ENCODE measurements at places on chromosomes 1 and 21.

DNA sequence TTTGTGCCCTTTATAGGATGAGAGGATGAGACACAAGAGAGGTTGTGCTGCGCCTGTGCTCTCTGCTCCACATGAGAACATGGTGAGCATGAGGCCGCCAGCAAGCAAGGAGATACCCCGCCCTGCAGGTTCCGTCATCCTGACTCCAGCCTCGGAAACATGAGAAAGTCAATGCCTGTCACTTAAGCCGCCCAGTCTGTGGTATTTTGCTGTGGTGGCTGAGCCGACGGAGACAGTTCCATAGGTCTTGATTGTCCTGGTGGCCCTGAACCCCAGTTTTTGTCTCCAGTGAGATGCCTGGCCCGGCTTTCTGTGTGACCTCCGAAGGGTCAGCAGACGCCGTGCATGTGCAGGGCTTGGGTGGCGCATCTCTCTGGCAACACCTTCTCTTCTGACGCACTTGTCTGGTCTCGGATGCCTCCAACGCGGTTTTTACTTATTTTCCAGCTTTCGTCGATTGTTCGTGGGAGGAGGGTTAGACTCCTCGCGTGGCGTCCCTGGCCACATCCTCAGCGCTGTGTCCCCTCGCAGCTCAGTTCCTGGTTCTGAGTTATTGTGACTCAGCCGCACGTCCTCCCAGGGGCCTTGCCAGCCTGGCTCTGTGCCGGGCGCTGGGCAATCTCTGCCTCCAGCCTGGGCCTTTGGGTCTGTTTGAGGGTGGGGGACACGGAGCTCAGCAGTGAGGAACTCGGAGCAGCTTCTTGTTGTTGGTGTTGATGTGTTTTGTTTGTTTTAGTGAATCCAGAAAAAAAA is 70.0 kb downstream of the FAAP20 start:
- DNase-seq: no peak

- DNase-seq: no peak
Observed at GRCh38 chr1:211309617-211310016, 17.0 kb upstream of the TRAF5 start.

DNA sequence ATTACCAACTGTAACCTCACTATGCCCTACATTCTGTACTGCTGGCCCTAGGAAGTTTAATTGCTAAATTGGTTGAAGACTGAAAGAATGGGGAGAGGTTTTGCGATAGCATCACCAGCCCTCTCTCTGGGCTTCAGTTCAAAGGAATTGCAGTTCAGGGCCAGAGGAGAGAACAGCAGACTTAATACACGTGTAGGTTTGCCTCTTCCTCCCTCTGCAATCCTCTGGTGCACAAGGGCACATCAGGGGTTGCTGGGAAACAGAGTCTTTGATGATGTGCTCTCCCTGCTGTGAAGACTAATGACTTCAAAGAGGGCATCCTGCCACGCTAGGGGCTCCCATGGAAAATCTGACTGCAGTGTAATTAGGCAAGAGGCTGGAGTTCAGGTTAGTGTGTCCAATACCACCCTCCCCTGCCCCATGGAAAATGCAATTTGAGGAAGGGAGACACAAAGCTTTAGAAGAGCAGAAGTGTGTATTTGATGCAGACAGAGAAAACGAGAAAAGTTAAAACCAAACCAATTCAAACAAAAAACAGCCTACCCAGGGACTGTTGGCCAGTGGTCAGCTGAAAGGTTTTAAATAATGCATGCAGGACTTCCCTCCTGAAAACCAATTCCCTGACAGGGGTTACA is 167.9 kb downstream of the ASTN1 start:
- DNase-seq: no peak

DNA sequence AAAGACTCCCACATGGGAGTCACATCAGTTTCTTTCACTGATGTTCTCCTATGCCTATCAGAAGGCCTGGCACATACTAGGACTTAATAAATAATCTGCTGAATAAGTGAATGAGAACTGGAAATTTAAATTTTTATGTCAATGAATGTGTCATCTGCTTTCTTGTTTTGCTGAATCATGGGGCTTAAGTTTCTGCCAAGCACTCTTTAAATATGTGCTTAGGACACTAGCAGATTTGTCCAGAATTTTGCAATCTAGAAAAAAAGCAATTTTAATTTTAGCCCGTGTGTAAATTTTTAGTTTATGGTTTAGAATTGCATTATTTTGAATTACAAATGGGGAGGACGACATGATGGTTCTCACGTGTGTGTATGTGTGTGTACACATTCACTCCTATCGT is 803.1 kb downstream of the USP25 start:
- no peak for DNase-seq

GRCh38 chr1:204069887-204070286 is 3.0 kb upstream of the SOX13 start:
- no peak for DNase-seq

GRCh38 chr1:237759377-237759776 is 131.3 kb downstream of the ZP4 start:
- DNase-seq: no peak

DNA sequence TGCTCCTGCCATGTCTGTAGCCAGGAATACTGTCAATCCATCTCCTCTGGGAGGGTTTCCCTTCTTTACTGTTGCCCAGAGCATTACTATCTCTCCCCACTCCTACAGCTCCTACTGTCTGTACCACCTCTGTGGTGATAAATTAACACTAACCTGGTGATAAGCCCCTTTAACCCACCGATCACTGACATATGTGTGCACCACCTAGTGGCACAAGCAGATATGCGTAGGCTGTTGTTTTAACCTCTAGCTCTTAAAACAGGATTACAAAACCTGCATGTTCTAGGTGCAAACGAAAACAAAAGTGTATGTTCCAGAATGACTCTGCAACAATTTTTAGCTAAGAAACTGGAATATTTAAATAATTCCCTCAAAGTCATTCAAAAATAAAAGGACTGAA is 93.9 kb upstream of the BEND5 start:
- DNase-seq: no peak

- DNase-seq: no peak
Observed at GRCh38 chr1:74463333-74463988, 49.0 kb downstream of the LRRC53 start.

- DNase-seq: no peak
Observed at GRCh38 chr1:206866062-206866461, 639 bp downstream of the IL20 start.

DNA sequence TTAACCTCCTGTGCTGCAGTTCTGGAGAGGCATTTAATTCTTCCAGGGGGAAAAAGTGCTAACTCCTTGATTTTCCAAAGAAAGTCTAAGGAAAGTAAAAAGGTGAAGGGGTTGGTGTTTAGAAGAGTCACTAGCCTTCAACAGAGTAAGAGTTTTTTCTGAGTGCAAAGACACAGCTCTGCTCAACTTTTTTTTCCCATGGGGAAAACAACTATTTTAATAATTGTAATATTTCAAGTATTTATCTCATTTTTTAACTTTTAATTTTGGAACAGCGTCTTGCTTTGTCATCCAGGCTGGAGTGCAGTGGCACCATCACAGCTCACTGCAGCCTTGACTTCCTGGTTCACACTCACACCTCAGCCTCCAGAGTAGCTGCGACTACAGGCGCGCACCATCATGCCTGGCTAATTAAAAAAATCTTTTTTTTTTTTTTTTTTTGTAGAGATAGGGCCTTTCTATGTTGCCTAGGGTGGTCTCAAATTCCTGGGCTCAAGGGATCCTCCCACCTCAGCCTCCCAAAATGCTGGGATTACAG is 202.6 kb downstream of the APP start:
- DNase-seq: no peak

- DNase-seq: no peak
Observed at GRCh38 chr1:31759298-31760023, 4.7 kb downstream of the ADGRB2 start.

DNA sequence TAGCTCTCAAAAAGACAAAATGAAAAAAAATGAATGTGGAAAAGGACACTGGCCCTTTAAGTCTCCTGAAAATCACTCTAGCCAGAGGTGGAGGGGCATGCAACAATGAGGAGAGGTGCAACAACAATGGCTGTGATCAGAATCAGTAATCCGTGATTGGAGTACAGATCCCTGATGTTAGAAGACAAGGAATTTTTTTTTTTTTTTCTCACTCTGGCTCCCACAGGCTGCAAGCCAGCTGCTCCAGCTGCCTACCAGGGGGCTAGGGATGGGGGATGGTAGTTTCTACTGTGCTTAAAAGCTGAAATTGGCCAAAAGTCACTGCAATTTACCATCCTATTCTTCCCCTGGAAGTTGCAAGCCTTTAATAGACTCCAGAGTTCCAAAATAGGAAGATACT is 54.5 kb downstream of the STYXL2 start:
- no peak for DNase-seq

DNA sequence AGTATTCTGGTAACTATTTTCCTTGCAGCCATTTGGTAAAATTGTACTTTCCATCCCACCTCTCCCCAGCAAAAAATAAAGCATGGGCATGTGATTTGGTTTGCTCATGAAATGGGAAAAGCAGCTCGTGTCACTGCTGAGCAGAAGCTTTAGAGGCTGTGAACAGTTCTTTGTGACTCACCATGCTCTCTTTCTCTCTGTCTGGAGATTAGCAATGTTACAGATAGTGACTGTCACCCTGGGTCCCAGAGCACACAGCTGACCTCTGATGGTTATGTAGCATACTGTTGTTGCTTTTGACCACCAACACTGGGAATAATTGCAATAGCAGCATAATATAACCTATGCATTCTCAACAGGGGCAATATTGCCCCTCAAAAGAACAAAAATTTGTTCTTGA is 70.6 kb downstream of the RGS2 start:
- no peak for DNase-seq

DNA sequence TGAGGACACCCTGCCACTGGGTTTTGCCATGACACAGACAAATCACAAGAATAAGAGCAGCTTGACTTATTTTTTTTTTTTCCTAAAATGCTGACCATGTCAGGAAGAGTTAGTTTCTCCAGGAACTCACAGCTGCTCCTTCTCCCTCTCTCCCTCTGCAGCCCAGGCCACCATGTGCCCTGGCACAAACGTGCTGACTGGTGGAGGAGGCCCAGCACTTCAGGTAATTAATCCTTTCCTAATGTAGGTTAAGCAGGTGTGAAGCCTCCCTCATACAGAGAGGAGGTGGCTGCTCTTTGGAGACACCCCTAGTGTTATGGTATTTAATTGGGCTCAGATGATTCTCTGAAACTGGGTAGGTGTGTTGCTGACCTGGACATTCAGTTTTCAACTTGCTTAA is 129.8 kb upstream of the USH2A start:
- DNase-seq: no peak

- no peak for DNase-seq
Observed at GRCh38 chr1:172935062-172935592, 115.6 kb downstream of the TNFSF18 start.

GRCh38 chr1:157112186-157112867 is 12.7 kb upstream of the ETV3L start:
- DNase-seq: no peak

GRCh38 chr1:1630965-1631781 is 800 bp upstream of the MMP23B start:
- DNase-seq: no peak

DNA sequence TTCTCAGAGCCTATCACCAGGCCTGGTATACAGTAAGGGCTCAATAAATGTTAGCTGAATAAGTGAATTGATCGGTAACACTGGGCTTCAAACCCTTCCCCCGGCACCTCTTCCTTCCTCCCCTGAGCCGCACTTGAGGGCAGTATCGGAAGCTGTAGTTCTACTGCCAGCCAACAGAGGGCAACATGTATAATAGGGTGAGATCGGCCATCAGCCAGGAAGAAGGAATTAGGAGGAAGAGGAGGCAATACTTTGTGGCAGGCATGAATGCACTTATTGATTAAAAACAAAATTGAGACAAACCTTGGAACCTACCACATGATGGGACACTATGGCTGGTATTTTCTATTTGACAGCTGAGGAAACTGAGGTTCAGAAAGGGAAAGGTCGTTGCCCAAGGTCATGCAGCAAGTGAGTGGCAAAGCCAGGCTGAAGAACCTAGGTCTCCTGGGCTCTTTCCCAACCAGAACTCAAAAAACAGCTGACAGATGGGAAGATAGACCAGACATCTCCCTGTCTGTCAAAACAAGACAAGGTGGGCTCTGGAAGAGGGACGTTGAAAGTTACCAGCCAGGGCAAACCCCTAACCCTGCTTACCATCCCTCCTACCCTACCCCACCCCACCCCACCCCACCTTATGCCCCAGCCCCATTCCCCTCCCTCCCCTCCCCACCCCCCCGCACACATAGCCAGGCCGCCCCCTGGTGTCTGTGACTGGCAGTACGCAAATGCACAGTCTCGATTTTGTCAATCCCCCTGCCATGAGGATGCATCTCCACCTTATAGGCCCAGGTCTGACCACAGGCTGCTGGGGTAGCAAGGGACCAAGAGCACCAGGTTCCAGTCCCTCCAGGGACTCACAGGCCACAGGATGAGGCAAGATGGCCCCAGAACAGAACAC is 107.3 kb upstream of the RUNX3 start:
- no peak for DNase-seq

DNA sequence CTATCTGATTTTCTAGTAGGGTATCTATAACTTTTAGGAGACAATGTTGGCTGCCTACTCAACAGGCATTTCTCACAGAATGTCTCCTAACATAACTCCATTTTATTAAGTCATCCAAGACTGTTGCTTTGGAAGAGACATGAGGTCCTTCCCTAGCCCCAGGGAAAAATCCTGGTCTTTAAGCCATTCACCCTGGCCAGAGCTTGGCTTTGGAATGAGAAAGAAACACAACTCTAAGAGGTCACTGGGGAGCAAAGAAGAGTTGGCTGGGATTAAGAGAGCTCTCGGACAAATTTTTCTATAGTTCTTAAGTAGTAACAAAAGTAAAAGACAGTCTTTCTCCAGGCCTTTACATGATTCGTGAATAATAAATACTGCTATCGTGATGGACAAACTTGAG is 57.9 kb downstream of the PCNX2 start:
- DNase-seq: no peak

DNA sequence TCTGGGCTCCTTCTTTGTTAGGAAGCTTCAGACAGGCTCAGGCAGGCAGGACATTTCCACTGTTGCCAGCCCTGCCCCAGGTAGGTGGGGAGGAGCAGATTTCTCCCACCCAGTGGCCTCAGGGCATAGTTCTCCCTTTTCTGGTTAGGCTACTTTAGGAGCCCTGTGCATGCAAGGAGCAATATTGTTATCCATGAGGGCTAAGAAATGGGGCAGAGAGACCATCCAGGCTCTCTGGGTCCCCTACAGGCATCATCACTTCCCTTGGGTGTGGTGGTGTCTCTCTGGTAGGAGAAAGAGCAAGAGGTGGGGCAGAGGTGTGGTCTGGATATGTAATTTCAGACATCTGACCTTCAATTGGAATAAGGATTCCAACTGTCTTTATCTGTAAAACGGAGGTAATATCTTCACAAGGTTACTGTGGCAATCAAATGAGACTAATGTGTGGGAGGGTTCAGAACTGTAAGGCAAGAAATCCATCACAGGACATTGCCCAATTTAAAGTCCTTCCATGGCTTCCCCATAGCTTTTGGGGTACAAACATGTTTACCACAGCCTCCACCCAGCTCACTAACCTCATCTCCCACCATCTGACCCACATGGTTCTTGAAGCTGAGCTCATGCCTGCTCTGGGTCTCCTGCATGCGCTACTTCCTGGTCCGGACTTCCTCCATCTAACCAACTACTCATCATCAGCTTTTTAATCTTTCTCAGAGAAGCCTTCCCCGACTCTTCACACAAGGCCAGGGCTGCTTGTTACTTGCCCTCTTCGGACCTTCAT is 26.1 kb downstream of the PCAT6 start:
- no peak for DNase-seq

GRCh38 chr1:51714374-51715019 is 97.6 kb downstream of the OSBPL9 start:
- DNase-seq: no peak

- DNase-seq: no peak
Observed at GRCh38 chr1:174988986-174989385, 10.8 kb upstream of the CACYBP start.
